ENCODE measurements at places on chromosomes 2 and 18. TPM values are rescaled to one million over a fixed set of nuclear protein-coding genes. Genes with fewer than 3 reads are reported as not detected.

DNA sequence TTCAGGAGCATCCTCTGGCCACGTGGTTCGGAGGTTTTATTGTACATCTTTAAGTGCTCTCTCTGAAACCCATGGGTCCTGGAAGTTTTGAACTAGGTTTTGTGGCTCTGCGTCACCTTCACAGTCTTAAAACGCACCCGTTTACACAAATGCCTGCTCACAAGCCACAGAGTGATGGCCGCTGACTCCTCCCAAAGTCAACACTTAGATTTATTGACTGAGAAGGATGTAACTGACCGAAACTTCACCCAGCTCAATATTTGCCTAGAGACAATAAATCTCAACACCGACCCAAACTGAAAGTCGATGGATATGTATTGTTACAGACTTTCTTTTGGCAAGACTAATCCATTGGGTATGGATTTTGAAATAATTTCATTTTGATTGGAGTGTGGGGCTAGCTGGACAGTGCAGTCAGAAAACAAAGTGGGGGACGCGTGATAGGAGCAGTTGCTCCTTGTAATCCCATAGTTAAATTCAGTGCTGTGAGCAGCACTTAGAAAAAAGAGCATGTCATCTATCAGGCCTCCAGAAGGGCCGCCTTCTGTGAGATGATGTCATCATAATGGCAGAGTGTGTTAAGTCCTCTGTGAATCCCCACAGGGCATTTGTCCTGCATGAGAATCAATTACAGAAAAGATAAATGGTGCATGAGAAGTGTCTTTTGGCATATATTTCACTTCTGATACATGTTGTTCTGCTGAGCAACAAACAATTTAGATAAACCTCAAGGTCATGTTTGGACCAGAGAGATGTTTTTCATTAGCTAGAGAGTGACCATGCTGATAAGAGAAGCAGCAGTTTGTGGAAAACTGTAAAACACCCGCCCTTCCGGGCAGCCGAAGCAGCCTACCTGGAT, 183.7 kb downstream of the INO80D start:
- no peaks in the 10 kb centered on the region for H3K36me3 ChIP-seq
- H3K4me1 ChIP-seq: no peaks in the 10 kb centered on the region
- no peak for DNase-seq
- no peak overlapping the region for H3K4me3 ChIP-seq
- no peak overlapping the region for H3K27ac ChIP-seq

GRCh38 chr2:161112908-161113307, 47.3 kb upstream of the TANK start:
- H3K27me3 ChIP-seq: no peaks in the 10 kb centered on the region
- no peak overlapping the region for H3K27ac ChIP-seq
- H3K4me3 ChIP-seq: no peak overlapping the region
- no peak for DNase-seq
- H3K4me1 ChIP-seq: no peaks in the 10 kb centered on the region

POMC gene
- total RNA-seq: not detected

- no peak for DNase-seq
- no peaks in the 10 kb centered on the region for H3K4me1 ChIP-seq
- no peaks in the 10 kb centered on the region for H3K36me3 ChIP-seq
- no peak overlapping the region for H3K27ac ChIP-seq
- no peak overlapping the region for H3K4me3 ChIP-seq
- no peaks in the 10 kb centered on the region for H3K27me3 ChIP-seq
Measured at GRCh38 chr2:115738111-115738510, 1295.7 kb downstream of the DPP10 start.

PKDCC gene
- total RNA-seq: 6.9 TPM
